AML-193 (cell line): ENCODE measurements at places on chromosomes 4 and X.

- DNase-seq = no peak
Measured at GRCh38 chr4:1058997-1059665, 47.7 kb downstream of the FGFRL1 start.

DNA sequence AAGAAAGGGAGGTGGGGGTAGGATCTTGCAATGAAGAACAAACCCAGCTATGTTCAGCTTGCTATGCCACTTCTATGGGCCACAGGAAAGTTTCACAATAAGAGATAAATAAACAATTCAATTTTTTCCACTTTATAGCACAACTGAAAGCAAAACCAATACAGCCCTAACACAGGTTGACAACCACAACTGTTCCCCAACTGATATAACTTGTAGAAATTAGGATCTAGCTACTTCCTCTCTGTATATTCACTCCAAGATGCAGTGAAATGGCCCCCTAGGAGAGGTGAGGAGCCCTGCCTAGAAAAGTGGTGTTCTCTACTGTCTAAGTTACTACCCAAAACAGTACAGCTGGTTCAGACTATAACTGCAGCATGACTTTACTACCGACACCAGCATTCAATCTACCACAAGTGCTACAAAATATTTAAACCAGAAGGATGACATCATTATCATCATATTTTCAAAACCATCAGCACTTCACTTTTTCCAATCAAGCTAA is 77.0 kb downstream of the FBXW7 start:
- peak; percentile 35 for DNase-seq

DNA sequence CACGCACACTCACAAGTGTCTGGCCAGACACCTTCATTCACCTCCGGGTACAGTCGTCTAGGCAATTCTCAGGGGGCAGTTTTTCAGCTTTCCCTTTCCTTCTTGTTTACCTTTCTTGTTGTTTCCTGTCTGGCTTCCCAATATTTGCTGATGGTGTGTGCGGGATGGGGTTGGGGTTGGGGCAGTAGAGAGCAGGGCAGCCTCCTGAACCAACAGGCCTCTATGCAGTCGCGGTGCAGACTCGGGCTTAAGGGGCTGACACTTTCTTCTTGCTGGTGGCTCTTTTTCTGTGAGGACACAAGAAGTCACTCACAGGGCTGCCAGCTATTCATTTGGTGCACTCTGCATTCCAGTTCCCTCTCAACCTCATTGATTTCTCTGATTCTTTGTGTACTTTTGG is 56.4 kb downstream of the NBDY start:
- DNase-seq = no peak

DNA sequence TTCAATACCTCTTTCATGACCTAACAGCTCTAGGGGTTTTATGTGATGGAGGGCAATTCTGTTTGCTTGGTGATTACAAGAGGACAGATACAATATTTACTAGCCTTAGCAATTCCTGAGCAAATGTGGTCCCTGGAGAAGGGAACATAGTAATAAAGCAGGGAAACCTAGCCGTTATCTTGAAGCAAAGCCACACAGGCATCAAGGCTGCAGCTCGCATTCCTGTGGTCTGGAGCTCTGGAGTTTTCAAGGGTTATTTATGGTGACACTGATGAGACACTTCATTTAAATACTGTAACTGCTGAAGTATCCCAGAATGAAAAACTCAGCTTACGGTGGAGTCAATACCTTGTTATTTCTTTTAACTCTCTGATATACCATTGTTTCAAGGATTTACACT is 66.8 kb downstream of the AFF2 start:
- no peak for DNase-seq

DNA sequence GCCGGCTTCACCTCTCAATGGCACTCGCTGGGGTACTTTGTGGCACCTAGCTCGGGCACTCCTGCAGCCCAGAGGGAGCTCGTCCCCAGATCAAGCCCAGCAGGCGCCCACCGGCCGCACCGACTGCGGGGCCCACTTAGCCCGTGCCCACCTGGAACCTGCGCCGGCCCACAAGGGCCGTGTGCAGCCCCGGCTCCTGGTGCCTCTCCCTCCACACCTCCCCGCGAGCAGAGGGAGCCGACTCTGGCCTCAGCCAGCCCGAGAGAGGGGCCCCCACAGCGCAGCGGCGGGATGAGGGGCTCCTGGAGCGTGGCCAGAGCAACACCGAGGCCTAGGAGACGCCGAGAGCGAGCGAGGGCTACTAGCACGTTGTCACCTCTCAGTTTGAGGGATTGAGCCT is 82.1 kb upstream of the SHISA3 start:
- DNase-seq = no peak

DNA sequence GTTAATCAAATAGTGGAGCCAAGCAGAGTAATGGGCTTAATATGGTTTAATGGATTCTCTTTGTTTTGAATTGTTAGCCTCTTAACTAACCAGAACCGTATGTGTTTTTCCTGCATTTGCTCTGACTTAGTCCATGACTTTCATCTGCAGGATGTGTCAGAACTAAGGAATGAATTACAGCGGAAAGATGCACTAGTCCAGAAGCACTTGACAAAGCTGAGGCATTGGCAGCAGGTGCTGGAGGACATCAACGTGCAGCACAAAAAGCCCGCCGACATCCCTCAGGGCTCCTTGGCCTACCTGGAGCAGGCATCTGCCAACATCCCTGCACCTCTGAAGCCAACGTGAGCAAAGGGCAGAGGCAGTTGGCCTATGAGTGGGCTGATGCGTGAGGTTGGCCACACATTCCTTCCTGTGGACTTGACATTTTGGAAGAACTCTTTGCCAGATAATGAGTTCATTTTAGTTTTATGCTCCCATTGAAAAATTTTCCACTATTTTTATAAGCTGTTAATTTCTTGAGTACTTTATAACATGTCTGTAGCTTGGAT is 9.1 kb downstream of the MED28 start:
- no peak for DNase-seq
